Activated naive CD8-positive, alpha-beta T cell treated with anti-CD3 and anti-CD28 coated beads for 36 hours (primary cell): ENCODE measurements at places on chromosomes 16 and 17. TPM values are rescaled to one million over a fixed set of nuclear protein-coding genes. Genes with fewer than 3 reads are reported as not detected.

The ABAT gene
- 4.1 TPM for total RNA-seq

The DCUN1D3 gene
- total RNA-seq: 8.2 TPM

DNA sequence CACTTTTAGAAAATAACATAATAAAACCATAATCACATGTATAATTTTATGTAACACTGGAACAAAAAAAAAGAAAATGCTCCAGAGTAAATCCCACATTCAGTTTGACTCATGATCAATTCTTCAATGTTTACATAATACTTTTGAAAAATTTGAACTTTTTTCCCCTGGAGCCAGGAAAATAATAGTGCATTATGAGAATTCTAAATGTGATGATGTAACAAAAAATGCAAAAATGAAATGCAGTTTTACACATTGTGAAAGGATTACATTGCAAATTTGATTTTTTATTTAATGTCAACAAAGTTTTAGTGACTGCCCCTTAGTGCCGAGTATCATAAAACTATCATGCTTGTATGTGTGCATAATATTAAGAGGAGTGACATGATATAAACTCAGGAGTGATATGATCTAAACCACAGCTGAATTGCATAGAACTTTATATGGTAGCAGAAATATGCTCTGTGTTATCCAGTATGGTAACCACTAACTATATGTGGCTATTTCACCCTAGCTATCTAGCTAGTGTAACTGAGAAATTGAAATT lies 238.2 kb downstream of the CDH8 start:
- no peaks in the 10 kb centered on the region for H3K4me1 ChIP-seq
- no peak for DNase-seq
- no peaks in the 10 kb centered on the region for H3K27me3 ChIP-seq
- H3K36me3 ChIP-seq: no peaks in the 10 kb centered on the region
- H3K27ac ChIP-seq: no peak overlapping the region
- no peak overlapping the region for H3K4me3 ChIP-seq

DNA sequence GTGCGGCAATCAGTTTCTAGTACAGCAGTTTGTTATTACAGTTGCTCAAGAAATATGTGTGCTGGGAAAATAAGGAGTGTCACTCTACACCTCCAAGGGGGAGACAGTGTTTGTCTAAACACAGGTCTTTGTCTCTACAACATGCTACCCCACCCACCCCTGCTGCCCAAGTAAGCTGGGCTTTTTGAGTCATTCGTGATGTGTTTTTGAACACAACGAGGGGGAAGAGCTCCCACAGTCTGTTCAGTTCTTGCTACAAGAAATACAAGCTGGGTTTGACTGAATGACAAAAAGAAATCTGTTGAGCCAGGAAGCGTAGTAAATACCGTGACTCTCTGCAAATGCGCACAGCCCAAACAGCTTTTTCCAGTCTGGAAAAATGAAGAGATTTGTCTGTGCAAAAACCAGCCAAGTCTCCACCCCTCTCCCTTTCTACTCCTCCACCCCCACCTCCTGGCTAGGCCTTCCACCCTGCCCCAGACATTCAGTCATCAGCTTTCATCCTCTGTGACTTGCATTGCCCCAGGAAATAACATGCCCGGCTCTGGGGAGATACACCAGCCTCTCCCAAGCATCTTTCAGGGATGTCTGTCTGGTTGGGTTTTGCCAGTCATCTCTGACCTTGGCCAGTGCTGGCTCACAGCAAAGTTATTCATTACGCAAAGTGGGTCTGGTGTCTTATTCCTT lies 25.7 kb downstream of the CHD9 start:
- H3K27ac ChIP-seq: no peak overlapping the region
- peaks cover 16% of the 10 kb centered on the region for H3K36me3 ChIP-seq
- no peak overlapping the region for H3K4me3 ChIP-seq
- H3K27me3 ChIP-seq: no peaks in the 10 kb centered on the region

DNA sequence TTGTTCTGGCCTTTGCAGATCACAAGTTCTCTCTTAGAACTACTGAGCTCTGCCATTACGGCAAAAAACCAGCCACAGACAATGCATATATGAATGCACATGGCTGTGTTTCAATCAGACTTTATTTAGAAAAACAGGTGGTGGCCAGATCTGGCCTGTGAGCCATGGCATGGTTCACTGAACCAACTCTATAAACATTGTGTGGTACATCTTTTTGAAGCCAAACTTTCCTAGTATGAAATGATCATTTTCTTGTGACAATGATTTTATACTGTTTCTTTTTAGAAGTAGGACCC lies 65.9 kb upstream of the AMZ2 start:
- H3K27me3 ChIP-seq: no peaks in the 10 kb centered on the region
- no peak overlapping the region for H3K27ac ChIP-seq
- H3K4me1 ChIP-seq: peaks cover 55% of the 10 kb centered on the region

DNA sequence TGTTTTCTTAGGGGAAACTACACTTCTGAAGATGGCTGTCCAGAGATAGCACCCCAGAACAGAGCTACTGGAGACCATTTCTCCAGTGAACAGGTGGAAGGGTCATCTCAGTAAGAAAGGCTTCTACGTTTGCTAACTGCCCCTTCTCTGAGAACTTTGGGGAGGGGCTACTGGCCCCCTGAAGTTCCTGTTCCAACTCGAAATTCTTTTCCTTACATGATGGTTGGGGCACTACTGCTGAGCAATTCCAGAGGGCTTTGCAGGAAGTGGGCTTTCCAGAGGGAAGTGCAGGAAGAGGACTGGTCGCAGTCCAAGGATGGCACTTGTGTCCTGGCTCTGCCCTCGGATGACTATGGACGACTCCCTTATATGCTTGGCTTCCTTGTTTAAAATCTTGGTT lies 31.2 kb downstream of the TOM1L2 start:
- no peak for DNase-seq
- H3K27me3 ChIP-seq: no peaks in the 10 kb centered on the region
- H3K4me3 ChIP-seq: no peak overlapping the region
- H3K27ac ChIP-seq: no peak overlapping the region
- H3K4me1 ChIP-seq: peaks cover 37% of the 10 kb centered on the region
- no peaks in the 10 kb centered on the region for H3K36me3 ChIP-seq

- H3K4me3 ChIP-seq: no peak overlapping the region
- H3K36me3 ChIP-seq: no peaks in the 10 kb centered on the region
- no peaks in the 10 kb centered on the region for H3K27me3 ChIP-seq
- H3K4me1 ChIP-seq: peaks cover 3% of the 10 kb centered on the region
- no peak overlapping the region for H3K27ac ChIP-seq
These were observed 11.6 kb upstream of the CSNK1D start for GRCh38 chr17:82285141-82285540.

DNA sequence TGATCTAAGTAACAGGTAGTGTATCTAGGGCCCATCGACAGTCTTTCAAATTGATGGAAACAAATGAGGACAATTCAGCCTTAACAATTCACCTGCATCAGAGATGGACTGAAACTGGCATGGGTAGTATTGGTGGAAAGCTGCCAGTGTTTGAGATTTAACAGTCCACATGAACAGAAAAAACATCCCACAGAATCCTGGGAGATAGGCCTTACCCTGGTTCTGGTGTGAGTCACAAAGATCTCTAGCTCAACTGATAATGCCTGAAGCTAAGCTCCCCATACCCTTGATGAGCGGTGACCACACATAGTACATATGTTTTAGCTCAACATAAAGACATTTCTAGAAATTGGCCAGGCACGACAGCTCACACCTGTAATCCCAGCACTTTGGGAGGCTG lies 21.9 kb downstream of the CRK start:
- no peaks in the 10 kb centered on the region for H3K27me3 ChIP-seq
- H3K4me3 ChIP-seq: no peak overlapping the region
- no peak overlapping the region for H3K27ac ChIP-seq
- DNase-seq: no peak
- H3K4me1 ChIP-seq: peaks cover 12% of the 10 kb centered on the region

- DNase-seq: no peak
- H3K27ac ChIP-seq: no peak overlapping the region
- no peak overlapping the region for H3K4me3 ChIP-seq
These were observed 6.6 kb downstream of the DHODH start for GRCh38 chr16:72015124-72015523.
